Gastroesophageal sphincter (tissue), 4 donors: ENCODE measurements at places on chromosomes 13 and 19.

DNA sequence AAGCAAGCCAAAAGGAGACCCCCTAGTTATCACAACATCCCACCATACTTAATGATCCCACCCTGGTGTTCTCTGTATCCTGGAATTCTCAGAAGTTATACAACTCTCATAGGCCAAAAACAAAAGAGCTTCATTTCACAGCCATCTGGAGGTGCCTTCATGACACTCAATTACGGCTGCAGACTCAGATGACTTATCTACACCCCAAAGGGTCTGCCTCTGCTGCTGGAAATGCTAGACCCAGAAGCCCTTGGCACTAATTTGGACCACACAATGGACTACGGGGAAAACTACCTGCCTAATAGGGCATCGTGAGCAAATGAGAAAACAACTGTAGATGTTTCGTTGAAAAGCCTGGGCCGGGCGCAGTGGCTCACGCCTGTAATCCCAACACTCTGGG is 40.2 kb downstream of the BRD4 start:
- no peak for ATAC-seq

- ATAC-seq, result no peak
Measured at GRCh38 chr19:39497996-39498797, 550 bp upstream of the DLL3 start.

GRCh38 chr13:108621462-108621861 is 7.9 kb upstream of the MYO16 start:
- ATAC-seq, result no peak

GRCh38 chr19:46346821-46347571 is at the start of gene PPP5C:
Gene PPP5C, plus strand, starts transcription at chr19:46347087. Its CDS starts 10 bp downstream, at chr19:46347097.
- ATAC-seq, result peak; percentile 86

GRCh38 chr13:25910991-25911419 is 140.8 kb downstream of the SHISA2 start:
- ATAC-seq, result no peak

DNA sequence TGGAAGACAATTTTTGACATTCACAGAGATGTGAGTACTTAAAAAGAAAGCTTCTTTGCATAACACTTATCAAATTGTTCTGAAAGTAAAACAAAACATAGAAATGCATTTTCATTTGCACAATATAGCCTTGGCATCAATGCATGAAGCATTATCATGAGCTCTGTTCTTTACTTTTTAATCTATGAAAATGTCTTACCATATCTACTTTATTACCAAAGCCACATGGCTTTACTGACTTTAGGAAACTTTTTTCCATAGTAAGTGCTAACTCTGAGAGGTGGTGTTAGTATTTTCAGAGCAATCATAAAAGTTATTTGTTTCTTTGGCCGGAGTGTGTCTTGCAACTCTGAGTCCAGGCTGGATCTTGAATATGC is 10.5 kb downstream of the TNFRSF19 start:
- ATAC-seq, result no peak

DNA sequence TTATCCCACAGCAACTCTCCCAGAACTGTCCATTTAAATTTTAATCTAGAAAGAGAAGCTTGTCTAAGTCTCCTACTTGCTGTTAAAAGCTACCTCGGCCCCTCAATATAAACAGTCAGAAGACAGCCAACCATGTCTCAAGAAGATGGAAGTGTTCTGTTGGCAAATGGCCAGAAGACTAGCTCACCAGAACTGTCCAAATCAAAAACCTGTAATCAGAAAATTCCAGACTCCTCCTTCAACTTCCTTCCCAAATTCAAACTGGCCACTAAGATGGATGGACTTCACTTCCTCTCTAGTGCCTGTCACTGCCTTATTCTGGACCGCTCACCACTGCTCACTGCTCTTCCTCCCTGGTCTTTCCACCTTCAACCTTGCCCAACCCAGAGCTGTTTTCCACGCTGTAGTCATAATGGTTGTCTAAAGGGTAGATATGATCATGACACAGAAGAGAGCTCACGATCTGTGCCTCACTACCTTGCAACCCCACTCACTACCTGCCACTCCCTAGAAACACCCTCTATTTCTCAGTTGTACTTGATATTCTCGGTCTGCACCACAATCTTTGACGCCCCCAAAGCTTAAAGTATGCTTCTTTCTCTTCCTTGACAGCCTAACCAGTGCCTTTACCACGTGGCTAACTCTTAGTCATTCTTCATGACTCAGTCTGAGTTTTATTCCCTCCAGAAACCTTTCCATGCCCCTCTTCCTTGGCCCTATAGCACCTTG is 9.2 kb downstream of the FGF14 start:
- no peak for ATAC-seq

GRCh38 chr13:24271601-24272451 is 37.6 kb upstream of the C1QTNF9 start:
- peak; percentile 67 for ATAC-seq

- no peak for ATAC-seq
Measured at GRCh38 chr13:79490326-79490725, 9.4 kb downstream of the NDFIP2 start.

DNA sequence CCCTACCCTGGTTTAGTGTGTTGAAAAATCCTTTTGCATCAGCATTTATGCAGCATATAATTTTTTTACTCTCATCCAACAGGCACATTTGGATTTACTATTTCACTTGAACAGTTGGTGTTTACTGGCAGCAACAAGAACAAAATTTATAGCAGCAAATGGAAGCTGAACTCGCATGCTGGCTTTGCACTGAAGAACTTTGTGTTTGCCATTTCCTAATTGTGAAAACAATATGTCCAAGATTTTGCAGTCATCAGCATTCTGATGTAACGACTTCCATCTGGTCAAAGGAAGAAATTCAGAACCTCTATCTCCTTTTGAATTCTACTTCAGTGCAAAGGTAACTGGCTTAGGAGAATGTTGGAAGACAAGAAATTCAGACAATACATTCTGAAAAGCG is 131.0 kb downstream of the DLEU7 start:
- no peak for ATAC-seq

DNA sequence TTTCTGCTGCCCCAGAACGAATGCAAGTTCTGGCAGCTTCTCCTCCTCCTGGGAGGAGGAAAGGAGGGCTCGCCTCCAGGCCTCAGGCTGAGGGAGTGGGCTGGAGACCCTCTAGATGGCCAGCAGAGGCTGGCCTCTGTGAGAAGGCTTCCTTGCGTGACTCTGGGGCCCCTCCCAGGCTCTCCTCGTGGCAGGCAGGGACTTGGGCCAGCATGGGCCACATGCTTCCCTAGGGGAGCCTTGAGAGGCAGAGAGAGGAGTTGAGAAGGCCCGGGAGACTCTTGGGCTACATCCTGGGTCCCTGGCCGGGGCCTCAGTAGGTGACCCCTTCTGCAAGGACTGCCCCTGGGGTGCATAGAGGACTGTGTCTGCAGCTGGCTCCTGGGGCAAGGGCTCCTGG is 25.9 kb downstream of the LYL1 start:
- no peak for ATAC-seq

GRCh38 chr13:79225487-79226232 is 180.4 kb downstream of the RBM26 start:
- ATAC-seq, result no peak

GRCh38 chr13:38785042-38785441 is 98.2 kb downstream of the FREM2 start:
- no peak for ATAC-seq

- no peak for ATAC-seq
Measured at GRCh38 chr13:110557610-110558305, 3.8 kb downstream of the RAB20 start.

GRCh38 chr13:98686270-98686669 is 66.2 kb downstream of the SLC15A1 start:
- ATAC-seq, result no peak

DNA sequence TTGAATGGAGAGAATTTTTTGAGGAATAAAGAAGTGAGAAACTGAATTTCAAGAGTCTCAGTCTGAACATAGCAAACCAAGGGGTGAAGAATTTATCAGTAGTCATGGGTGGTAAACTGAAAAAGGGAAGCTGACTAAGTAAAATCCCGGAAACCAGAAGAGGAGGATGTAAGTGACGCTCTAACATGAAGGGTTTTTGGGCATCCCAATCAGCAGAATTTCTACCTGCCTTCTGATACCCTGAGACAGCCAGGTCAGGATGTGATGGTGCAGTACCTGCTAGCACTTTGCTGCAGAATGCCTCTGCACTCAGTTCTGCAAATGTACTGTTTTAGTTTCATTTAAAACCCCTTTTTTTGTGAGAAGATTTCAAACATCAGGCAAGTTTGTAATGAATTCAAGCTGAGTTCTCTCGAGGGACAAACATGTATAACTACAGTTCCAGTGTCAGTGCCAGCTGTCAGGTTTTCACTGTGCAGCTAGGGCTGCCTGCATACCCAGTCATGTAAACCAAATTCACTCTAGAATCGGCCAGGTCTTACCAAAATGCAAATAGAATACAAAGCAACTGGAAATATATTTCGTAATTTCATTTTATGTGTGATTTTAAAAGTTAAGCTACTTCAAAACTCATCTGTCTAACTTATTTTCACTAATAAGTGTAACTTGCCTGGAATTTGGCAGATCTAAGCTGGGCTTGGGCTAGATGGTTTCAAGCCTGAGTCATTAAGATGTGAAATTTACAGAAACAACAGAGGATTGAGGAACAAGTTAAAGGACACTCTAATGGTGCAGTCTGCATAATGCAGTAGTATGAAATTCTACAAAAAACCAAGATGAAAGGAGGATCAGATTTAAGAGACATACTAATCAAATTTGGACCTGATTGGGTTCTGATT is 13.8 kb downstream of the METTL21C start:
- no peak for ATAC-seq

DNA sequence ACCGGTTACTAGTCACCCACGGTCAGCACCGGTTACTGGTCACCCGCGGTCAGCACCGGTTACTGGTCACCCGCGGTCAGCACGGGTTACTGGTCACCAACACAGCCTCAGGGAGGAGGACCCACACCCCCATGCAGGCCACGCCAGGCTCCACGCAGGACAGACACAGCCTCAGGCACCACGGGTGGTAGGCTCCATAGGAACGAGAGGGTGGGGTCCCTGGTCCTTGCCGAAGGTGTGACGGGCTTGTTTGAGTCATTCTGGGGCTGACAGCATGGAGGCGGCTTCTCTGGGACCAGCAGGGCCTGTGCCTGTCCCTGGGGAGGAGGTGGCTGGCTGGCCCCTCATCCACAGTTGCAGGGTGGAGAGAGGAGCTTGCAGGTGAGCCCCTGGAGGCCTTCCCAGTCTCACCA is 122.8 kb upstream of the SOX1 start:
- peak; percentile 13 for ATAC-seq

GRCh38 chr13:84962141-84962750 is 837.0 kb downstream of the SLITRK6 start:
- peak; percentile 25 for ATAC-seq

GRCh38 chr19:40630571-40631160 is 29.5 kb downstream of the LTBP4 start:
- ATAC-seq, result no peak

DNA sequence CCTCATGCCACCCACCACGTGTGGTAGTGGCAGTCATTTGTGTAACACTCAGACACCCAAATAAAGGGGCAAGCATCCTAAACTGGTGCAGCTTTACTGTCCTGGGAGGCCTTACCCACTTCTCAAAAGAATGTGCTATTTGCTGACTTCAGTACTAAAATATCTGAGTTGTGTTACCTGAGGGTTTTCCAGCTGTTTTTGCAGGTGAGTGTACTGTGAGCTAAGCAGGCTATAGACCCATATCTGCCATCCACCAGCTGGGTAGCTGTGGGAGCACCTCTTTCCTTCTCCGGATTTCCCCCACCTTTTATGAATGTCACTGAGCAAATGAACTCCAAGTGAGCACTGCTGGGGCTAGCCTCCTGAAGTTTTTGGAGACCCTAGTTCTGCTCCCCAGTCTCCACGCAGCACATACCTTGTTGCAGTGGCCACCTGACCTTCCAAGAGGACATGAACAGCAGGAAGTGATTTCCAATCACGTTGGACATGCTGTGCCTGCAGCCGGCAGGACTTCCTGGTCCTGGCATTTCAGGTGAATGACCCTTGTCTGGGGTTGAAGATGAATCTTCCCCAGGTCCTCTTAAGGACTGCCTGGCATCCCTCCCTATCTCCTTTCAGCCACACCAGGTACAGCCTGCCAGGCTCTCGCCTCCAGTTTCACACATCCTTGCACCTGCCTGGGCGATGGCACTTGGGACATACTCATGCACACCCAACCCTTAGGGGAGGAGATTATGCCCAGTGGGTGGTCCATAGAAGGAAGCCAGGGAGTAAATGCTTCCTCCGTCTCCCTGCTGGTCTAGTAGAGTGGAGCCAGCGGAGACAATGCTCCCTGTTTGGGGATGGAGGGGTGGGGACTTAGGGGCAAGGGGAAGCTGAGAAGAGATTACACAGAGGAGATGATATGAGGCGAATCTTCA is 109.5 kb upstream of the SPATA13 start:
- no peak for ATAC-seq

DNA sequence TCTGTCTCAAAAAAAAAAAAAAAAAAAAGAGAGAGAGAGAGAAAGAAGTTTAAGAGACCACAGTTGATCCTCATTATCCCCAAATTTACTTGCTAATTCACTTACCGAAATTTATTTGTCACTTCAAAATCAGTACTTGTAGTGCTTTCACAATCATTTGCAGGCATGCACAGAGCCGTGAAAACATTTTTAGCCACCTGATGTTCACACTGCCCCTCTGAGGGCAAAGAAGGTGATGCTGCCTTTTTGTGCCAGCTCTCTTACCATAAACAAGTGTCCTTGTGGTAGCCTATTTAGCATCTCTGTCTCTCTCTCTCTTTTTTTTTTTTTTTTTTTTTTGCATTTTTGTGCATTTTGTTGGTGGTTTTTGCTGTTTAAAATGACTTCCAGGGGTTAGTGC is 24.1 kb upstream of the CASP14 start:
- no peak for ATAC-seq

GRCh38 chr13:34708566-34709313 is 233.3 kb upstream of the NBEA start:
- no peak for ATAC-seq

- ATAC-seq, result peak; percentile 55
Measured at GRCh38 chr13:46961719-46962118, 64.9 kb upstream of the HTR2A start.

GRCh38 chr13:76378767-76379166 is 507.4 kb downstream of the KCTD12 start:
- ATAC-seq, result no peak

GRCh38 chr13:49858178-49858856 is 65.8 kb upstream of the KPNA3 start:
- peak; percentile 92 for ATAC-seq

- ATAC-seq, result no peak
Measured at GRCh38 chr19:37867831-37868230, 38.6 kb downstream of the WDR87 start.

- no peak for ATAC-seq
Measured at GRCh38 chr13:80884056-80884785, 543.3 kb upstream of the SPRY2 start.

GRCh38 chr19:3556978-3557460 is 367 bp downstream of the MFSD12 start:
- peak; percentile 8 for ATAC-seq
